ENCODE measurements at places on chromosomes 6 and 20.

DNA sequence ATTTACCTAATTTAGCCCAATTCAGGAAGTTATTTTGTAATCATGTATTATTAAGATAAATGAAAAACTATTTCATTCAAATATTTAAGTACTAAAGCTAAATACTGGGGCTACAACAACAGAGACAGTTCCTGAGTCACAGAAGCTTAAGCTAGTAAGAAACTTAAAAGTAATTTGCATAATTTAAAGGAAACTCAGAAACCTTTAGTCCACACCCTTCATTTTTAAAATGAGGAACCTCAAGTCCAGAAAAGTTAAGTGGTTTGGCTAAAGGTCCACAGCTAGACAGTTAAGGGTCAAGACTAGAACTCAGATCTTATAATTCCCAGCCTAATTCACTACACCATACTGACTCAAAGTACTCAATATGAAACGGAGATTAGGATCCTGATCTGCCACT lies 7.2 kb downstream of the LMBRD1 start:
- DNase-seq = no peak

- DNase-seq = no peak
These were observed 250.2 kb downstream of the PREX1 start for GRCh38 chr20:48577557-48577956.

GRCh38 chr6:38818691-38819090 lies 103.6 kb downstream of the DNAH8 start:
- DNase-seq = no peak

- DNase-seq = no peak
These were observed 149.6 kb downstream of the BCAS1 start for GRCh38 chr20:53920647-53921245.

- DNase-seq = no peak
These were observed 85.5 kb upstream of the FRMD1 start for GRCh38 chr6:168164462-168165061.

GRCh38 chr6:112946051-112946450 lies 598.9 kb downstream of the RFPL4B start:
- no peak for DNase-seq

DNA sequence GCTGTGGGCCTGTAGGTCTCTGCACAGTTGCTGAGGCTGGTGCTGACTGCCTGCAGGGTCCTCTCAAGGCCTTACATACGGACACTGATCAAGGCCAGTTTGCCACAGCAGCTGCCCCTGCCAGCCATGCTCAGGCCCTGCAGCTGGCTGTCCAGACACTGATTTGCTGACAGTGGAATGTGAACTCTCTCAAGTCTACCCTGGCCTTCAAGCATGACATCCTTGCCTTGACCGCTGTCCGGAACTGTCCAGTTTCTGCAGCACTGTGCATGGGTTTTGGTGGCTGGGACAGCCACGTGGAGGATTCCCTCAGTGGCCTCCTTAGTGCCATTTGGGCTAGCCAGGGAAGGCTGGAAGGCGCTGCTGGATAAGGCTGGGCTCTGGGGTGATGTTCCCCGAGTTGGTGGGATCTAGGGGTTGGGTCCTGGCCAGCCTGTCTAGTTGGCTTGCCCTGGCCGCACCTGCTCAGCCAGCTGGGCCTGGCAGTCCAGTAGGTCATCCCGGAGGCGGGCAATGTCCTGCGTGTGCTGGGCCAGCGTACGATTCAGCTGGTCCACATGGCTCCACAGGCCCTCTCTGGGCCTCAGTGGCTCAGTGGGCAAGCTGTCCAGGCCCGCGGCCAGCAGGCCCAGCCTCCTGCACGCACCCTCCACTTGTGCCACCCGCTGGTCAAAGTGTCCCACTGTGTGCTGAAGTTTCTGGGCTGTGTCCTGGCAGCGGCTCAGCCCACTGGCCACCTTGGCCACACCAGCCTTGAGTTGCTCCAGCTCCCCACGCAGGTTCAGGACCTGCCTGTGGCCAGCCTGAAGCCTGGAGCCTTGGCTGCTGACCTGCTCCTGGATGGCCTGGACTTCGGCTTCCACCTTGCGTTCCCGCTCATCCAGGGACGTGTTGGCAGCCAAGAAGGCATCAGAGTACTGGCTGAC lies 5.5 kb downstream of the EMILIN3 start:
- DNase-seq = no peak

DNA sequence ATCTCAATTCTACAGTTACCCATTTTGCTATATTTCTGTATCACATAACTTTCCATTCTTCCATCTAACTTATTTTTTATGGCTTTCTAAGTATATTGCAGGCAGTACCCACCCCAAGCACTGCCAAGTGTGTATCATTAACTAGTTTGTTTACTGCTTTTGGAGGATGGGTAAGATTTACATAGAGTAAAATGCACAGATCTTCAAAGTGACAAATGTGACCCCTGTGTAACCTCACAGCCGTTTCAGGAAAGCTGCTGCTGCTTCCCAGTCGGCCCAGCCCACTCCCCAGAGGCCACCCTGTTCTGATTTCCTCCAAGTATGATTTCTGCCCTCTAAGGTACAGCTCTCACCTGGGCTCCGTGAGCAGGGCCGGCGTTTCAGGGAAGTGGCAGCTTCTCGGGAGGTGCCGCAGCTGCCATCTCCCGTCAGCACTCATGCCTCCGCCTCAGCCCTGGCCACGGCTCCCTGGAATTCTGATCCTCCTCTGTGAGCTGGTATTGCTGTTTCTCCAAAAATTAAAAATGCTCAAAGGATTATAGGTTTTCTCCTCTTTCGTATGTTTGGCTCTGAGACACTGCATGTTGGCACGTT lies 15.0 kb upstream of the MAP1LC3A start:
- no peak for DNase-seq

- no peak for DNase-seq
These were observed 33.0 kb upstream of the CDH4 start for GRCh38 chr20:61219021-61219431.

GRCh38 chr6:66153247-66153646 lies 446.2 kb upstream of the EYS start:
- DNase-seq = no peak

DNA sequence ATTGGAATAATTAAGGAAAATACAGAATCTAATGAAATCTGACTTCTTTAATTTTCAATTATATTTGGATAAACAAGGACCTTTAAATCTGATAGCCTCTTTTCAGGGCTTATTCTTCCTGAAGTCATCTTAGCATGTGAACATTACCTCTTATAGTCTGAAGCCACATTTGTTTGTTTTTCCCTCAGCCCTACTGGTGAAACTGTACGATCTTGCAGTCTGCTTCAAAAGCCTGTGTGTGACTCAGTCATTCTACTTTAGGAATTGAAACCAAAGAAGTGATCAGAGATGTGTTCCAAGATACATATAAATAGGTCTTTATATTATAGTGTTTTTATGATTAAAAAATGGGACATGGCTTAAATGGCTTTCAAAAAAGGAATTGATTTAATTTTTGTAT lies 67.5 kb downstream of the MACROD2 start:
- DNase-seq = no peak

GRCh38 chr20:48787861-48788375 lies 39.9 kb downstream of the PREX1 start:
- DNase-seq = peak; percentile 52

DNA sequence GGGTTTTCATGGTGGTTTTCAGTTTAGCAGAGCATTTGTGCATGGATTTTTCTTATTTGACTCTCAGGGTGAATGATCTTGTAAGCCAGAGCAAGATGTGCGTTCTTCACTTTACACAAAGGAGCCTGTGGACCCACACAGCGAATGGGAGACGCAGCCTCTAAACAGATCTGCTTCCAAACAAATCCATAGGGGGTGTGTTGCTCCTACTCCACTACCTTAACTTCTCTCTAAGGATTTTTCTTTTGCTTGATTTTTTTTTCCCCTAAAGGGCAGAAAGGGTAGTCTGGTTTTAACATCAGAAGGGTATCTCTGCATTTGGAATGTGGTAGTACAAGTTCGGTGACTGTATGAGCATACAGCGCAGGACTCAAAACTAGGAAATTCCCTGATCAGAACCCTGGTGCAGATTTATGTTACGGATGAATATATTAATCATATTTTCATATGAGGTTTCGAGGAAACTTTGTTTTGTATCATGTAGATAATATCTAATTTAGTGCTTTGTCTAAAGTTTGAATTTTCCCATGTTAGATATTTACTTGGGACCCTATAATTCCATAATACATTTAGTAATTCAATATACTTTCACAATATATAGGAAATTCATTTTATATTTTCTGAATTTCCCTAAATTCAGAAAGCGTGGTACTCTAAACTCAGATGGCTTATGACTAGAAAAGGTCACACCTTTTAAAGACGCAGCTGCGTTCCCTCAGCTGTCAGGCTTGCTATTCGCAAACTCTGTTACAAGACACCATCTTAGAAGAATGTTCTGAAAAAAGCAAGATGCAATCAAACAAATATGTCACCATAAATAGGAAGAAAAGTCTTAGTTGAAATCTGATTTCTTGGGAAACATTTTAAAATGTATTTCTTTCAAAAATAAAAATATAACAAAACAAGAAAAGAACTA lies 196.9 kb downstream of the TMEM242 start:
- no peak for DNase-seq

DNA sequence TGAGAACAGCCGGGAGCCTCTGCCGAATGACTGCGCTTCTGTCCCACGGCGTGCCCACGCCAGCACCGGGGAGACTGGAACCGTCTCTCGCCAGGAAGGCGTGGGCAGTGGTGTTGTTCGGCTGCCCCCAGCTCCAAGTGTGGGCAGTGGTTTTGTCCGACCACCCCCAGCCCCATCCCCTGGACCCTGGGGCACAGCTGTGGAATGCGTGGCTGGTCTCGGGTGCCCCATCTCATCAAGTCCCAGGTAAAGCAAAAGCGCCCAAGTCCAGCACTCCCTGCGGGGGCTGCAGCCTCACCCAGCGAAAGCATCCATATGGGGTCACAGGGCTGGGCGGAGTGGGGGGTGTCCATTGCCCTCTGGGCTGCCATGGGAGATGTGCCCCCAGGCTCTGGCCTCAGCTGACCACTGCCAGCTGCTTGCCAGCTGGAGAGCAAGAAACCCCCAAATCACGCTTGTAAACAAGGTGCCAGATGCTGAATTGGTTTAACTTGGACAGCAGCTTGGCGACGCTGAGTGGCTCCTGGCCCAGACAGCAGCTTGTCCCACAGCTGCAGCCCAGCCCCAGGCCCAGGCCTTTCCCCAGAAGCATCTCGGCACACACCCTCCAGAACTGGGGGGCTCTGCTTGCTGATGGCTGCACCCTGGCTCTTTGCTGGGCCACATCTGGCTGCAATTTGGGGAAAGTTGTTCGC lies 4.5 kb downstream of the CABLES2 start:
- DNase-seq = no peak

- DNase-seq = no peak
These were observed 359.4 kb downstream of the CD83 start for GRCh38 chr6:14476793-14477531.

DNA sequence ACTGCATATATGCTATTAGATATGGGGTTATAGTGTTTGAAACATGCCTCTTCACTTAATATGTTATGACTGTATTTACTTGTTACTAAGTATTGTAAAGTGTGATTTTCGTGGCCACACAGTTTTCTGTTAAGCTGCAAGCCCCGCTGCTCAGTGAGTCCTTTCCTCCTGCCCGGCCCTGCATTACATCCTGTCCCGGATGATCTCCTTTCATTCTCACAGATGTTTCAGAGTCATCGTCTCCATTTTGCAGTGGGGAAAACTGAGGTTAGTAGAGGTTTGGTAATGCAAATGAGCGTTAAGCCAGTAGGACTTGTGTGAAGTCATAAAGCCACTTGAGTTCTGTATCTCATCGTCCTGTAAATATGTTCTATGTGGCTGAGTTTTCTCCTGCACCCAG lies 155.5 kb downstream of the CFAP61 start:
- DNase-seq = no peak

DNA sequence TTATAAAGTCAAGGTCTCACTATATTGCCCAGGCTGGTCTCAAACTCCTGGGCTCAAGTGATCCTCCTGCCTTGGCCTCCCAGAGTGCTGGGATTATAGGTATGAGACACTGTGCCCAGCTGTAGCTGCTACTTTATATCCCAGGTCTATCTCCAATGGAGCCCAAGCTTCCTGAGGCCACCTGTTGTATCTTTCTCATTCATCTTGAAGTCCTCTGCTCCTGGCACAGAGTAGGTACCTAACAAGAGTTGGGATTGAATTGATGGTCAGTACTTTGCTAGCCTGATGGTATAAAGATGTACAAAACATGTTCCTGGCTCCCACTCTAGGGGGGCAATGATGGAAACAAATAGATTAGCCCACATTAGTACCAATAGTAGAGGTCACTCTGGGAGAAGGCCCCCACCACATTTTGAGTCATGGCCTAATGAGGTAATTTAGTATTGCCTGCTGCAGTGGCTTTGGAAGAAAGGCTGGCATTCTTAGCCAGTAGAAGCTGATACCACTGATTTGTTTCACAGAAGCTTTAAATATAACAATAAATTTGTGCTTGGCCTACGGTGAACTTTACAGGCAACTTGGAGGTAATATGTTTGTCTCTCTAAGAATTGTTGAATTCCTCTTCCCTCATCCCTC lies 5.4 kb downstream of the PTPN1 start:
- DNase-seq = no peak

GRCh38 chr20:8646033-8646441 lies 422.9 kb upstream of the PLCB4 start:
- DNase-seq = no peak

DNA sequence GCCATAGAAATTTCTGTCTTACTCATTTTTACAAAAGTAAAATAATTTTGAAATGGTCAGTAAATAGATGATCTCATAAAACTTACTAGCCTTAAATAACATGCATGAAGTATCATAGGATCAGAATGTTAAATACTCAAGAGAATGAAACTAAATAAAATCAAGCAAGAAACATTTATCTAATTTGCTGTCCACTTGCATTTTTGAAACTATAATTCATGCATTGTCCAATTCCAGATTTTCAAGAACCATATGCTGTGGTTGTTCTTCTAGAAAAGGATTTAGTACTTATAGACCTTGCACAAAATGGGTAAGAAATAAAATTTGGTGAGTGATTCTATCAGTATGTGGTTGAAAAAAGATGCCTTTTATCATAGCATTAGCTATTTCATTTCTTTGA lies 107.0 kb downstream of the STXBP5 start:
- no peak for DNase-seq

GRCh38 chr6:100338090-100338489 lies 126.6 kb downstream of the SIM1 start:
- DNase-seq = no peak

DNA sequence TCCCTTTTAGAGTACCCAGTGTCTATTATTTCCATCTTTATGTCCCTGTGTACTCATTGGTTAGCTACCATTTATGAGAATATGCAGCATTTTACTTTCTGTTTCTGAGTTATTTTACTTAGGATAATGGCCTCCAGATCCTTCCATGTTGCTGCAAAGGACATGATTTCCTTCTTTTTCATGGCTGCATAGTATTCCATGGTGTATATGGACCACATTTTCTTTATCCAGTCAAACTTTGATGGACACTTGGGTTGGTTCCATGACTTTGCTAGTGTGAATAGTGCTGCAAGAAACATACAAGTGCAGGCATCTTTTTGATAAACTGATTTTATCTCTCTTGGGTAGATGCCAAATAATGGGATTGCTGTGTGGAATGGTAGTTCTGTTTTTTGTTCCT lies 55.4 kb downstream of the ZBTB2 start:
- DNase-seq = no peak

GRCh38 chr6:75556240-75556639 lies 45.4 kb upstream of the SENP6 start:
- no peak for DNase-seq

- no peak for DNase-seq
These were observed 26.0 kb upstream of the KIF16B start for GRCh38 chr20:16599257-16599656.
